ENCODE measurements at places on chromosomes 3 and 15.

DNA sequence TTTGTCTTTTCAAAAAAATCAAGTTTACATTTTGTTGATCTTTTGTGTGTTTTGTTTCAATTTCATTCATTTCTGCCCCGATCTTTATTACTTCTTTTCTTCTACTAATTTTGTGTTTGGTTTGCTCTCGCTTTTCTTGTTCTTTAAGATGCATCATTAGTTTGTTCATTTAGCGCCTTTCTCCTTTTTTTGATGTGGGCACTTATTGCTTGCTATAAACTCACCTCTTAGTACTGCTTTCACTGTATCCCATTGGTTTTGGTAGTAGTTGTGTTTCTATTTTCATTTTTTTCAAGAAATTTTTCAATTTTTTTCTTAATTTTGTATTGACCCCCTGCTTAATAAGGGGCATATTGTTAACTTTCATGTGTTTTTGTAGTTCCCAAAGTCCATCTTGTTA, 34.4 kb downstream of the PRKCI start:
- DNase-seq = no peak

DNA sequence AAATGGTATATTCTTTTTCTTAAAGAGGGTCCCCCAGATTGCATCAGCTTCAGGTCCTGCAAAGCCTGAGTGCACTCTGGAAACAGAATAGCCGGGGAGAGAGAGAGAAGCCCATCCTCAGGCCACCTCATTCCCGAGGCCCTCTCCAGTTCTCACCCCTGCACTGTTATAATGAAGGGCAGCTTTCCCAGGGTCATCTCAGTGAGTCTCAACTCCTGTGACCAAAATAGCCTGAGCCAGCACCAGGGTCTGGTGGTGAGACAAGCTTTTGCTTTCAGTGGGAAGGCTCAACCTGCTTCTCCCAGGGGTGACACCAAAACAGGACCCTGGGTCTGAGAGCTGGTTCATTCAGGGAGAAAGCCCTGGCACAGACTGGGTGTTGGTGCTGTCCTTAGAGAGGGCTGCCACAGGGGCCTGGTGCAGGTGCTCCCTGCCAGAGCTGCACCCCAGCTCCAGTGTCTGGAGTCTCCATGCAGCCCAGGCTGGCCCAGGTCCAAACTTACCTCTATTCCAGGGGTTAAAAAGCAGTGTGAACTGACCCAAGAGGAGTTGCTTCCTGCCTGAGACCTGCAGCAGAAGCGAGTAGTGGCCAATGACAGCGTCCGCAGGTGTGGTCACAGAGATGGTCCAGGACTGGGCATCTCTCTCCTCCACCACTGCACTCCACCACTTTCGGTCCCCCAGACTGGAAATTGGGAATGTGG, 6.1 kb downstream of the EPB42 start:
- no peak for DNase-seq

DNA sequence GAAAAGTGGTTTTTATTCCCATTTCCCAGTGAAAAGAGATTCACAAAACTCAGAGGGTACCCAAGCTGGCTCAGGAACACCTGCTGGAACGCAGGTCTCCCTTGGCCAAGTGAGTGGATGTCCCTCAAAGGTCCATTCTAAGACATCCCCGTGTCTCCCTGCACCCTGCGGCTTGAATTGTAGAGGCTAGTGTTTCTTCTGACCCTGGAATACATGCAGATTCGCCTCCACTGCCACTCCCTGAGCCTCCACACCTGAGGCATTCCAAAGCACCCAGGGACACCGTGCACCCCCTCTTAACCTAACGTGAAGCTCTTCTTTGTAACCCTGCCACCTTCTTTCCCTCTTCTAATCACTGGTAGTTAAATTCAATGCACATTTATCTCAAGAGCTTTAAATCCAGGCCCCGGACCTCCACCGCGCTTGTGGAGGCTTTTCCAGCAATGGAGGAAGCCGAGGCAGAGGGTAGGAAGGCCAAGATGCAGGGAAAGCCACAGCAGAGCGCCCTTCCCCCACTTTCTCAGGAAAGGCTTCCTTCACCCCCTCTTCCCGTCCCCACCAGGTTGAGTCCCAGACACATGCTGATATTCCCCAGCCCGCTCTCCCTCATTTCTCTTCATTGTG, 590 bp upstream of the ITGA11 start:
- DNase-seq = no peak

- DNase-seq = no peak
These were observed 3.0 kb downstream of the POMGNT2 start for GRCh38 chr3:43102773-43103480.

DNA sequence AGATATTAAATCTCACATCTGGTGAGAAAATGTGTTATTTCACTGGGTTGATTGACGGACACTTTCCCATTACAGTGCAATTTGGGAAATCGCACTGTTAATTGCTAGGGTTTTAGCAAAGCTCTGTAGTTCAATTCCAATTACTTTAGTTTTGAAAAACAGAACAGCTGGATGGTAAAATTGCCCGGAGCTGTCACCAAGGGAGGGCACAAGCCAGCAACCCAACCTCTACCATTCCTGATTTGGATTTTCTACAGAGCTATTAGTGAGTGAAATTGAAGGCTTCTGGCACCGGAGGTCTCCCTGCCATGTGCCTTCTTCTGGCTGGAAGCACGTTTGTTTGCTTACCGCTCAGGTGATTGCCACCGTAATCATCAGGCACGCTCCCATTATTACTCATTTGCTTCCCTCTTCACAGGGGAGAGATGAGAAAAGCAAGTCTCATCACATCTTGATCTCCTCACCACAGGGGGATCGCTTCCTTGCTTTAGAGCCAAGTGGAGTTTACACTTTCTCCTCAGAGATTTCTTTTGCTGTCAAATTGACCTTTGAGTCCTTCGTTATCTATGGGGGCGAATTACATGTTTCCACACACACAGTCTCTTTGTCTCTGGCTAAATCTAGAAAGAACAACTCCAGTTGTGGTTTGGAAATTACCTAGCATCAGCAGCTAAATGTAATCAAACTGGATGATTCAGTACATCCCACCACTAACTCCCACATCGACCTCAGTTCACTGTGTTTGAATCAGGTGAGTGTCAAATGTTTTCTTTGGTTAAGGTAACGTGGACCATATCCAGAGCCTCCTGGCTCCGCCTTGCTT, 421.7 kb upstream of the GOLIM4 start:
- no peak for DNase-seq

- DNase-seq = no peak
These were observed 1165.1 kb downstream of the ROBO2 start for GRCh38 chr3:78204977-78205376.

DNA sequence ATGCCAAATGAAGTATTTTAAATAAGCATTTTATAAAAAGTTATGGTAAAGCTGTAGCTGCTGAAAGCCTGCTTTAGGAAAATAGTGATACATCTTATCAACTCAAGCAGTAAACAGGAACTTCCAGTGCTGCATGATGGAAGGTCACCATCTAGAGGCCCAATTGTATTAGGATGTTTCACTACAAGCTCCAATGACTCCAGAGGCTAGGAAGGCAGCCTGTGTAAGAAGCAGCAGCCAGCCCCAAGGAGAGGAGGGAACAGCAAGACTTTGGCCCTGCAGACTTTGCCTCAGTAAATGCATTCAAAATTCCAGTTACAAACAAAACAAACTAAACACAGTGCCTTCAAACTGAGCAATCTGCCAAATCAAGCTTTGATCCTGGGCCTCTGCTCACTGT, 32.1 kb downstream of the ILDR1 start:
- no peak for DNase-seq

DNA sequence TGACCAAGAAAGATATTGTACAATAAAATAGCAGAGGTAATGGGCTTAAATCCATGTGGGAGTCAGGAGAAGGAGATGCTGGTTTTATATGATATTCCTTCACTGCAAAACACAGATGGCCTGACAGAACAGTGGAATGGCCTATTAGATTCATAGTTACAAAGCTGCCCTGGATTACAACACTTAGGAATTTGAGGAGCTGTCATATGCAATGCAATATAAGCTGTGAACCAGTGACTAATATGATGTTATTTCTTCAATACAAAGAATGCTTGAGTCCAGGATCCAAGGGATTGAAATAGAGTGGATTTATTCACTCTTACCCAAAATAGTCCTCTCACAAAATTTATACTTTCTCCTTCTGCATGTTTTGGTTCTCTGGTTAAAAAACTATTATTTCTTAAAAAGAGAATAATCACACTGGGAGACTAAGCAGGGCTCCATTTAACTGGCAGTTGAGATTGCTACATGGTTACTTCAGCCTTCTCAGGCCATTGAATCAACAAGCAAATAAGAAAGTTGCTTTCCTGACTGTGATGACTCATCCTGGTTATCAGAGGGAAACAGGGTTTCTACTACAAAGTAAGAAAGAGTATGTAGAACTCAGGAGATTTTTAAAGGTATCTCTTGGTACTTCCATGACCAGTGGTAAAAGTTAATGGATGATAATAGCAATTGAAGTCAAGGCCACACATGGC, 79.8 kb upstream of the ZPLD1 start:
- DNase-seq = no peak

GRCh38 chr3:52095990-52096775, 39.8 kb upstream of the DUSP7 start:
- DNase-seq = no peak

DNA sequence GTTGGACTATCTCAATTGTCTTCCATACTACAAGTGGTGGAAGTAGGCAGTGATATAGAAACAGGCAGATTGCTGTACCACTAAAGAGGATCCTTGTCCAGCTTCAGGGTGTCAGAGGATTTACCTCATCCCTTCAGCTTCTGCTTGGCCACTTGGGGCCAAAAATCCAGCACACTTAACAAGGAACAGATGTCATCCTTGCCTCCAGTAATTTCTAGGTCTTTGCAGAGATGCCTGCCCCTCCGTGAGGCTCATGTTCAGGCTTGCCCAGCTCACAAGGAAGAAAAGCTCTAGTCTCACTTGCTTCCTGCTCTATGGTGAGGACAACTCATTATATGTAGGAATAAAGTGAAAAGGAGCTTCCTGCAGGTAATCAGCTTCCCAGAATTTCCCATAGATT, 510.3 kb downstream of the EPHA3 start:
- no peak for DNase-seq

GRCh38 chr3:78912259-78912658, 855.5 kb downstream of the ROBO1 start:
- DNase-seq = no peak

DNA sequence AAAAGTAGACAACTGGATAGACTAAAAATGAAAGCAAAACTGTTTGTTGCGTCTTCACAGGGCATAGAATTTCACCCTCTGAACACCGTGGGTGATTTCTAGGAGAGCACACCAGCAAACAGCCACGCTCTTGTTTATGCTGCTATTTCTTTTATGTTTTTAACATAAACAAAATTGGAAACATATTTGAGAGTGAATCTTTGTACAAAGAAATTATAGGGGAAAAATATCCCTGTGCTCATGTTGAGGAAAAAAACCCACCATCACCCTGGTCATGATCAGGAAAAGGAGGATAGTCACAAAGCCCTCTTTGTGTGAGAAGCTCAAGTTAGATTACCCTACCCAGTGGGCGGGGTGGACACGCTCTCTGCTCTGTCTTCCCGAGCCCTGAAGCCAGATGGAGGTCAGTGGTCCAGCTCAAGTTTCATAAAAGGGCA, 313.3 kb downstream of the SATB1 start:
- DNase-seq = no peak

DNA sequence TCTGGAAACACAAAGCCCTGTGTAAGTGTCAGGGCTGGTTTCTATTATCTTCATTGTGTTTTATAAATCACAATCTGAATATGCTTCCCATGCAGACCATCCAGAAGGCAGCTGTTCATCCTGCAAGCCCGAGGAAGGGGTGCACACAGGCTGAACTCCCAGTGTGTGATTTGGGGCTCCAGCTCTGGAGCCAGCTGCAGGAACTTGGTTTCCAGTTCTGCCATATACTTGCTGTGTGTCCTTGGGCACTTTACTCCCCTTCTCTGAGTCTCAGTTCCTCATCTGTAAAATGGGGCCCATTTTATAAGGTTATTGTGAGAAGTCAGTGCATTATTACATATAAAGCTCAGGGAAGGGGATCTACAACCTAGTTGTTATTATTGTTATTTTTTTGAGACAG, 22.6 kb downstream of the CYP8B1 start:
- no peak for DNase-seq

- DNase-seq = no peak
These were observed 46.4 kb downstream of the DNASE1L3 start for GRCh38 chr3:58164199-58164879.

DNA sequence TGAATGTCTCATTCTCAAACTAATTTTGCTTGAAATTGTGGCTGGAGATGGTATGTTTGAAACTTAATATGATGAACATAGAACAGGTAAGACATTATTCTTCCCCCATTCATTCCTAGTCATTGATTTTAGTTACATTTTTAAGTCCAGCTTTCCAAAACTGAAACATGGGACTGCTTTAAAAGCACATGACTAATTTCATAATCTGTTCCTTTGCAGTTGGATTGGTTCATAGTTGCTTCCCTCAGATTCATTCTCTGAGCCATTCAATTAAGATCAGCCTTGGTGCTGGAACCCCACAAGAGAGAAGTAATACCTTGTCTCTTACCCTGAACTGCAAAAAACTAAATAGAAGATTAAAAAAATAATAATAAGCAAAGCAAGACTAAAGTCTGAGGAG, 87.5 kb upstream of the TGFBR2 start:
- no peak for DNase-seq

GRCh38 chr3:58563386-58564035, 13.7 kb downstream of the FAM107A start:
- no peak for DNase-seq

- DNase-seq = no peak
These were observed 169.2 kb downstream of the ANXA2 start for GRCh38 chr15:60228619-60229018.

DNA sequence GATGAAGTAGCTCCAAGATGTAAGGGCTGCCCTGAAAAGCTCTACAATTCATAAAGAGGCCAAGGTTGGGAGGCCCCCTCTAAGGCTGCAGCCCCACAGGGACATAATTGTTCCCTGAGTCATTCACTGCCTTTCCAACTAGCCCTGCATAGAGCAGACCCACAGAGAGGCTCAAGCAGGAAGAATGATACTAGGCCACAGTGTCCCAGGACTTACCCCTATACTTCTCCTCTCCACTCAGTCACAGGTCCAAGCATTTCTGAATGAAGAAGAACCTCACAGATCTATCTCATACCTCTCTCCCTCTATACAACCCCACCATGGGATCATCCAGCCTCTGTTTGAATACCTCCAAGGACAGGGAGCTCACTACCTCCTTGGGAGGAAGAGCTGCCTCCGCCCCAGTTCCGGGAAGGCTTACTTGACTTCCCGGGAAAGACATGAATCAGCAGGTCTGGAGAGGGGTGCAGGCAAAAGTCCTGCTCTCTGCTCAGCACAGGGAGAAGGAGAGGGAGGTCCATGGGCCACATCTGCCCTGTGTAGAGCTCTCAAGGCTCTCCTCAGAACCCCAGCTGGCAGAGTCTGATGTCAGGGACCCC, 6.9 kb upstream of the SKIC8 start:
- no peak for DNase-seq

GRCh38 chr15:66675446-66675845, 26.6 kb upstream of the SMAD6 start:
- DNase-seq = no peak

DNA sequence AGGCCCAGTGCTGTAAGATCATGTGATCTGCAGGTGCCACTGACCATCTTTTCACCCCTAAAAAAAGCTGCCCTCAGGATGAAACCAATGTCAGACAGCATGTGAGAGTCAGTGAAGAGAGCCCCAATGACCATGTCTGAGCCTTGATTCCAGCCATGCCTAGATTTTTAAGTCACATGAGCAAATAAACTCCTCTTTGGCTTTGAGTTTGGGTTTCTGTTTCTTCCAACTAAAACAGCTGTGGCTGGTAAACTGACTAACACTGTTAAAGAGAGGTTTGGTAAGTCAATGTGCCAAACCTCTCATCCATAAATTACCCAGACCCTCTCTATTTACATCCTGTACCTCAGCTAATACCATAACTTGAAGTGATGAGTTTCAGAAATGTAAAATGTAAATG, 8.3 kb downstream of the MYO5A start:
- no peak for DNase-seq

GRCh38 chr3:42066516-42067181, 24.5 kb upstream of the TRAK1 start:
- no peak for DNase-seq

All from GF-D8 (cell line).